ENCODE measurements at places on chromosomes 6 and 20.

- DNase-seq = no peak
These were observed 26.4 kb upstream of the FAM83C start for GRCh38 chr20:35318502-35319157.

- DNase-seq = no peak
These were observed 36.3 kb upstream of the DACT2 start for GRCh38 chr6:168355716-168356522.

GRCh38 chr6:52557389-52558265 is 19.2 kb downstream of the TRAM2 start:
- no peak for DNase-seq

- DNase-seq = no peak
These were observed 58.6 kb downstream of the TOX2 start for GRCh38 chr20:43973231-43973630.

- no peak for DNase-seq
These were observed 202.4 kb downstream of the LY86 start for GRCh38 chr6:6790891-6791290.

GRCh38 chr6:14743474-14744211 is 502.2 kb upstream of the JARID2 start:
- DNase-seq = peak; percentile 78

DNA sequence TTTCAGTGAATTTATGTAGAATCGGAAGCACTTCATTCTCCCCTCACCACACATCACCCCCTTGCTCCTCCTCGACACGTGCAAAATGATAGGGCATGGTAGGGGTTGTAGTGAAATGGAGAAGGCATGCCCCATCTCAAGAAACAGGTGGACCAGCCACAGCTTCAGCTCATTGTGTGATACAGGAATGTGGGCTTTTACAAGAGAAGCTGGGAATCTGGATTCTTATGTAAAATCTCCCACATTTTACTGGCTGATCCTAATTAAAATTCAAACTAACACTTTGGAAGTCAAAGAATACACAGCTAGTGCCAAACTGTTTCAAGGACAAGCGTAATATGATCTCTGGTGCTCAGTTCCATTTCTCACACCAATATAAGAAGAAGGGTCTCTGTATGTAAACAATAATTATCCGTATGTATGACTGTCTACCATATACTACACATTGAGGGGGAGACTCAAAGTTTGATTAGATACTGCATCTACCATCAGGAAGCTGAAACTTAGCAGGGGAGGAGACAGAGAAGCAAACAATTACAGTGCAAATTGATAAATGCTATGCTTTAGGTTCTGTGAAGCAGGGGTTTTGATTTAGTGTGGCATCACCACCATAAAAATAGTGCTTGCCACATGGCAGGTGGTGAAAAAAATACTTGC is 24.3 kb upstream of the KIAA0408 start:
- DNase-seq = no peak

- no peak for DNase-seq
These were observed 46.3 kb upstream of the SRPK1 start for GRCh38 chr6:35967076-35967774.

- DNase-seq = no peak
These were observed 195.7 kb downstream of the CD83 start for GRCh38 chr6:14313248-14313647.

GRCh38 chr6:19715167-19715551 is 122.0 kb upstream of the ID4 start:
- no peak for DNase-seq

- DNase-seq = no peak
These were observed 100.1 kb upstream of the COL21A1 start for GRCh38 chr6:56347526-56347925.

DNA sequence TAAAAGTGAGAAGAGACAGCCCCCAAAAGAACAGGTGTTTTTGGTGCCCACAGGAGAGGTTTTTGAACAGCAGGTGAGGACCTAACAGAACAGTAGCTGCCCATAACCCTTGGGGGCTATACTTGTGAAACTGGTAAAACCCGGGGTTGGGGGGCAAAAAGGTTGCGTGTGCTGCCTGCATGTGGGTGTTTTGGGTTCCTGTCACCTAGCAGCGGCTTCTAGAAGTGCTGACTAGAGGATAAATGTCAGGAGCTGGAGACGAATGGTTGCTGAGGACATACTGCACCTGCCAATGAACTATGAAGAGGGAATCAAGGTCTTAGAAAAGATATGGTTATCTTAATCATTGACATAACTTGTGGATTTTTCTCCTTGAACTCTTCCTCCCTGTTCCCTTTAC is 16.0 kb downstream of the TAF11 start:
- no peak for DNase-seq

- no peak for DNase-seq
These were observed 71.5 kb downstream of the CNKSR3 start for GRCh38 chr6:154438882-154439415.

GRCh38 chr6:158999154-158999665 is 792 bp downstream of the RSPH3 start:
- no peak for DNase-seq

DNA sequence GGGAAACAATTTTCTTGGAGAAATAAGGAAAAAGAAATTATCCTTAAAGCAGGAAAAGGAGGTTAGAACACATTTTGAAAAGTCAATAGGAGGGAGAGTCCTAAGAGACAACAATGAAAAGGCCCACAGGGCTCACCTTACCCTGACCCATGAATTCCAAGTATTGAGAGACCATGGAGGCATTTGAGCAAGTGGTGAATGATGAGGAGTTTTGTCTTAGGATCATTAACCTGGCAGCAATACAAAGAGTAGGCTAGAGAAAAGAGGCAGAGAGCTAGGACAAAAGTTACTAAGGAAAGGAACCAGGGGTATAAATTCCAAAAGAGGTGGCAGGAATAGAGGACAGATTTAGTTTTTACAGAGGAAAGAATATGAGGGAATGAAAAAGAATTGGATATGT is 44.7 kb downstream of the PACRG start:
- DNase-seq = no peak

DNA sequence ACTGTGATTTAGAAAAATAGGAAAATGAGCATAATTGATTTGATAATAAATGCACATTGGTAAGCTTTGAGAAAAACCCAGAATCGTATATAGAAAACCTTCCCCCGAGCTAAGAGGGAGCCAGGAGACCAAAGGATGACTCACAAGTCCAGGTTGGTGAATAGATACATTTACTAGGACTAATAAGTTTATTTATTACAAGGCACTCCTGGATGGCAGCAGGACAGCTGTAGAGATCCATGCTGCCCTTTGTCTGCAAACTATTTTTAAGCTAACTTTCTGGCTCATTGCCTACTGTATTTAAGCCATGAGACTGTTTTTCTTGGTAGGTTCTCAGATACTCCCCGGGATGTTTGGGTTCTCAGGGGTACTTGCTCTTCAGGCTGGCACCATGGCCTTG is 13.4 kb downstream of the CASP8AP2 start:
- no peak for DNase-seq

DNA sequence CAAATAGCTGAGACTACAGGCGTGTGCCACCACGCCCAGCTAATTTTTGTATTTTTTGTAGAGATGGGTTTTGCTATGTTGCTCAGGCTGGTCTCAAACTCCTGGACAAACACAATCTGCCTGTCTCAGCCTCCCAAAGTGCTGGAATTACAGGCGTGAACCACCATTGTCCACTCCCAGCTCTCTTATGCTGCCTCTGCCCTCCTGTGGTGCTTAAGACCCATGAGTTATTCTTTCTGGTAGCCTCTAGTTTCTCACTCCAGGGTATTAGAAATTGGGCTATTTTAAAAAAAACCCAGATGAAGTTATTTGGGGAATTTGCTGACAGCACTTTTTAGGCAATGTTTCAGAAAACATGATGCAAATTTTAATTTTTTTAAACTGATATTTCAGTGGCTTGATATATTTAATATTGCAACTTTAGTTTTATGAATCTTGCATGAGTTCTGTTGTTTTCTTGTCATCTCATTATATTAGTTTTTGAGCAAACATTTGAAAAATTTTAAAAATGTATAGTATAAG is 114.0 kb upstream of the FOXO3 start:
- no peak for DNase-seq

DNA sequence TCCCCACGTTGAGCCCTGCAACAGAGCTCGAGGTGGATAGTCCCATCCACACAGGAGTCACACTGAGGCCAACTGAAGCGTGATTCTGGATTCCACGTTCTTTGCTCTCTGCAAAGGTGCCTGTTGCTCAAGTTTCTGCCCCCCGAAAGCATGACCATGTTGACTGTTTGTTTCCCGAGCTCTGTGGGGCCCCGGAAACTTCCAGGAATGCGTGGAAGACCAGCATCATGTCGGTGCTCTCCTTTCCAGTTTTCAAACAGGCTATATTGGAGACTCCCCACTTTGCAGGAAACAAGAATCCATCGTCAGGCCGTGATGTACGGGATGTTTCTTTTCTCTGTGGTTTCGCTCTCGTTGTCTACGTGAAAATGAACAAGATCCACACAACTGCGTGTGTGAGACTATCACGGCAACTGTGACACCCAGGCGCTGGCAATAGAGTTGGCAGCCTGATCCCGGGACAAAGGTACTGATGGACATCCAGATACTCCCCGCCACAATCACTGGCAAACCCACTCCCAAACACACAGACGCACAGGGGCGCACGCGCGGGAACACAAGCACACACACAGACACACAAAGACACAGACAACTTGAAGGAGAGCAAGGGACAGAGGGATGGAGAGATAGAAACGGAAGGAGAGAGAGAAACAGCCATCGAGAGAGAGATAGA is 444.6 kb upstream of the DEFB115 start:
- DNase-seq = no peak

DNA sequence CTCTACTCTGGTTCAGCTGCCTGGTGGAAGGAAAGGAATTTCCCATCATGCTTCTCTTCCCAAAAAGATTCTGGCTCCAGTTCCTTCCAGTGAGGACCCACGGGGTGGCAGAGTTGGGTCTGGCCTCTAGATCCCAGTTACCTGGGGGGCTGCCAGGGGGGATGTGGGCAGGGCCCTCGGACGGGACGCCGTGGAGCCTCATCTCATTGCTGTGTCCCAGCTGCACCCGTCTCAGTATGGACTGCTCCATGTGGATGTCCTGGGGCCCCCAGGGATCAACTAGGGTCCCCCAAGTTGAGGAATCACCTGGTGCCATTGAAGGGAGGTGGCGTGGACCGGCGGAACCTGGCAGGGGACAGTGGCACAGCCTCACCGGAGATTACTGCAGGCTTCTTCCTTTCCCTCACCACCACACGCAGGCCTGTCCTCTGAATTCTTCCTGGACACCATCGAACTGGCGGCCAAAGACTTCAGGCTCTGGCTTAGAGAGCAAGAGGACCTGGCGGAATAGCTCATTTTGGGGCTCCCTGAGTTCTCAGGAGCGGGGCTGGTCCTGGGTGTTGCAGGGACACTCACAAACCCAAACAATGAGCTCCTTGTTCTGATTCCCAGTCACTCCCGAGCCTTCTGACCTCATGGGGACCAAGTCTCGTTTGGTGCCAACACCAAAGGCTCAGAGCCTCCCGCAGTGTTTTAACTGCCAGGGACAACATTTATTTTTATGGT is 8.5 kb downstream of the ZBP1 start:
- no peak for DNase-seq

DNA sequence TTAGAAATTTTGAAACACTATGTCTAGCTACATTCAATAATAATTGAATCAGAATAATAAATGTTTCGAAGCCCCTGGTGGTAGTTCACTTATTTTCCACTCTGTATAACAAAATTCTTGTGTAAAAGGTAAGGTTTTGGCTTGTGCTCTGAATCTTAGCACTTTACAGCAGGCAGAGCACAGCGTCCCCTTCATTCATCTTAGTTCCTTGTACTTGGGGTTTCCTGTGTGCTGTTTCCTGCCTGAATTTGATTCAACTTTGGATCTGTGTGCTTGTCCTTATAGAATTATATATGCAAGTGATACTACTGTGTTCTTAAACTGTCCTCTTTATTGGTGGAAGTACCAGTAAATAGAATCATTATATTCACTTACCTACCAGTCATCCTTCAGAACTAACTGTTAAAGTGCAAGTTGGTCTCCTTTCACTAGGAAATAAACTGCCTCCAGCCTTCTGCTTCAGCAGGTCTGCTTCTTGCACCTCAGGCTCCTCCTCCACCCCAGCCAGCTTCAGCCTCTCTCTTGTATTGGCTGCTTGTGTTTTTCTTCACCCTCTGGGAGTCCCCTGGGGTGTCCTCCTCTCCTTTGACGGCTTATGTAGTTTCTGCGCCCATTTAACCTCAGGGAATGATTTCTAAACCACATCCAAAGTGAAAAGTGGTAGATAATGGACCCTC is 28.8 kb upstream of the TULP4 start:
- DNase-seq = no peak

All from T-helper 1 cell (primary cell).